NCI-H2107 (cell line): ENCODE measurements at places on chromosomes 12 and 14.

DNA sequence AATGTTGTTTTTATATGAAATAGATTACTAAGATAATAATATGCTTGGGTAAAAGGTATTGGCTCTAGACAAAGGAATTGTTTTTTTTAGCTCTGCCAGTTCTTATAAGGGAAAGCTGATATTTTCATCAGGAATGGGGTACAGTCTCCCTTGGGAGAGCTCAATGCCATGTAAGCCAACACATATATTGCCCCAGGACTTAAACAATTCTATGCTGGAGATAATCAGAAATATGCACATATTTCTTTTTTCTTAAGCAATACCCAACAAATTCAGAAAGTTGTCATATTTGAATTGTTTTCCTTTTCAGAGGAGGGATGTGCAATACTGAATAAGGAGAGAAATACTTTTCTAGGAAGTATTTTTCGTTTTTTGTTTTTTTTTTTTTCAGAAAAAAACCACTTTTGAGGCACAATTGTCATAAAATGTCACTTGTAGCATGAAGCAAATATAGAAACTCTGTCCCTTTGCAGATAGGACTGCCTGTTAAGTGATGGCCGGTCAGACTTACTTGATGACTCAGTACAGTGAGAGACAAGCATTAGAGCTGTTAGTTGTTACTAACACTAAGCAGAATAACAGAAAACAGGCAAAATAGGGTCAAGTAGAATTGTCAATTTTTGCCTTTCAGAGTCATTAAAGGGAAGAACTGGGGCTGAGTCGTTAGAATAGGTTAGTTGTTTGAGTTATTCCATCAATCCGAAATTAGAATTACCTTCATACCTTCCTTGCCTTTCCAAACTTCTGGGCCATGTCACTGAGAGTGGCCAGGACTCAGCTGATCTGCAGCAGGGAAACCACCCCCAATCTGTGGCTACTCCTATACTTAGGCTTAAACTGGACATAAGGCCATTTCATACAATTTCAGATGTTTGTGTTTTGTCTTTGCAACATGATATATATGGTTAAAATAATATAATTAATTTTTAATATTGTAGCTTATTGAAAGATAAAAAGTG, 168.1 kb downstream of the SLC38A4 start:
- no peak for DNase-seq

DNA sequence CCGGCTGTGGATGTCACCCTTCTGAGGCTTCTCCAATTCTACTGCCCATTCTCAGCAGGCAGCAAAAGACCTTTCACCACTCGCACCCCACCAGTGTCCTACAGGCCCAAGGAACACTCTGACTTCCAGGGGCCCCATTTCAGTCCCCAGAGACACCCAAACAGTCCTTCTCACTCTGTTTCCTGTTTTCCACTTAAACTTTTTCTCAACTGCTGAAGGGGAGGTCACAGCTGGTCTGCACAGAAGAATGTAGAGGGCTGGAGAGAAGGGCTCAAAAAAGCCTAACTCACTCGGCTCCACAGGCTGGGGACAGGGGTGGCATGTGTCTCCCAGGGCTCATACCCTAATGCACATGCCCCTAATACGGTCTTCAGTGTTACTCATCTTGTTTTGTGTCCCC, 4.2 kb upstream of the DTX1 start:
- DNase-seq, result no peak

DNA sequence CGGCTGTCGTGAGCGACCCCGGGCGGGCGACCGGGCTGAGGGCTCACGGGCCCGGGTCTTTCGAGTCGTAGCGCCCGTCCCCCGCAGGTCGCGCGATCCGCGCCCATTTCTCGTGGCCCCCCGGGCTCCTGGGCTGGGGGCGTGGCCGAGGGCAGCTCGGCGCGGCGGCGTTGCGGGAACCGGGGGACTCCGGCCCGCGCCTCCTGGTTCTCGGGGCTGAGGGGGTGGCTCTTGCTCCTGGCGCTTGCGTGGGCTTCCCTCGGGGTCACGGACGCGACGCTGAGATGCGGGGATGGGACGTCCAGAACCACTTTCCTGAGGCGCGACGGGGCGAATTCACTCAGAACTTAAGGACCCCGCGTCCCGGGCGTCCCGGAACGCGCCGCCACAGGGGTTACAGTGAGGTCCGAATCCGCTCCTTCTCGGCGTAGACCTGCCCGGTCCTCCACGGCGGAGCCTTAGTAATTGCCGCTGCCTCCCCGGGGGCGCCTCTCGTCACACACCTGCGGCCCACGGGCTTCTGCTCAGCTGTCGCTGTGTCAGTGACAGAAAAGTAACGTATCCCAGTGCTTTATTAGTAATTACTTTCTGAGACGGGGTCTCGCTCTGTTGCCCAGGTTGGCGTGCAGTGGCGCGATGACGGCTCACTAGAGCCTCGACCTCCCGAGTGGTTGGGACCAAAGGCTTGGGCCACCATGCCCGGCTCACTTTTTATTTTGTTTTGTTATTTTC, 606 bp downstream of the EP400 start:
- peak; percentile 13 for DNase-seq

DNA sequence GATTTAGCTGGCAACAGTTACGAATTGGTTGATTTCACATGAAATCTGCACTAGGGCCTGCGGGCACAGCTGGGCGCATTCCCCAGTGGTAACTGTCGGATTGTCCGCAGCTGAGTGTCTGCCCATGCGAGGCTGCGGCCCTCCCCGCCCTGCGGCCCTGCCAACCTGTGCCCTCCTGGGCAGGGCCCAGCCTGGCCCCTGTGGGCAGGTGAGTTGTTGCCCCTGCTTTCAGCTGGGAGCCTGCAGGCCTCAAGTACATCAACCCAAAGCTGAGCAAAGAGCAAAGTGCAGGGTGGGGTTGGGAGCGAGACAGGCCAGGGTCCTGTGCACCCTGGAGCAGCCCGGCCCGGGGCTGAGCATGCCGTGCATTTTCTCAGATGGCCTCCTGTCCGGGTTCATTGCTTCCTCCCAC, 89.1 kb downstream of the ADGRD1 start:
- DNase-seq, result no peak

- DNase-seq, result no peak
These were observed 203.3 kb upstream of the CRY1 start for GRCh38 chr12:107296681-107297089.

- DNase-seq, result no peak
These were observed 904 bp upstream of the PAPOLA start for GRCh38 chr14:96501217-96501739.

- DNase-seq, result no peak
These were observed 69.3 kb downstream of the NOC4L start for GRCh38 chr12:132213359-132214160.

GRCh38 chr14:65134651-65135579, 32.6 kb upstream of the MAX start:
- DNase-seq, result no peak

GRCh38 chr14:93893661-93894261, 33.4 kb upstream of the FAM181A start:
- no peak for DNase-seq

GRCh38 chr12:85280165-85280983, at the start of gene ALX1:
TSS of gene ALX1 (plus strand) at chr12:85280220. CDS start at chr12:85280262, 42 bp downstream.
- DNase-seq, result no peak

DNA sequence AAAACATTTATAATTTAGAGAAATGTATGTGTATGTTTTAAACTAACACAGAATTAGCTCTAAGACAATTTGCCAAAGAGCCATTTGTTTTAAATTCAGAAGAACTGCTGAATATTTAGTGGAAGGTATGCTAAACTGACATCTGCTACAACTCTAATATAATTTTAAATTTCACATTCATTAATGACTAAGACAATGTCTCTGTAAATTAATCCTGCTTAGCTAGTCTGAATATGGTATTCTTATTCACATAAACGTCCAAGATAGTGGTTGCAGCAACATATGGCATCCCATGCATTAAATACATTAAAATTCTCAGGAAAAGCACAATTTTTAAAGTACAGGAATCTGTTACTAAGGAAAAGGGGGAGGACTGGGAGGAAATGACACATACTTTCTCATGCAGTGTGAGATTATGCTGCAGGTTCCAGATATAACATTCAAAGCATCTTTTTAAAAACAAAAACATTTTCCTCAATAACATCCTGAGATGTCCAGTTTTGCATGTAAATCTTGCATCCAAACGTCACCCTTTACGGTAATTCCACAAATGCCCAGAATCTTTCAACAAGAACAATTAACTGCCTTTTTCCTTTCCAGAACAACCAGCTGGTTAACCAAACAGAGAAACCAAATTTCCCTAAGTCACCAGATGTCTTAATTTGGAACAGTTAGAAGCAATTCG, 26.9 kb downstream of the WDR89 start:
- no peak for DNase-seq

- no peak for DNase-seq
These were observed 118.2 kb downstream of the ZFP36L1 start for GRCh38 chr14:68674538-68675232.

DNA sequence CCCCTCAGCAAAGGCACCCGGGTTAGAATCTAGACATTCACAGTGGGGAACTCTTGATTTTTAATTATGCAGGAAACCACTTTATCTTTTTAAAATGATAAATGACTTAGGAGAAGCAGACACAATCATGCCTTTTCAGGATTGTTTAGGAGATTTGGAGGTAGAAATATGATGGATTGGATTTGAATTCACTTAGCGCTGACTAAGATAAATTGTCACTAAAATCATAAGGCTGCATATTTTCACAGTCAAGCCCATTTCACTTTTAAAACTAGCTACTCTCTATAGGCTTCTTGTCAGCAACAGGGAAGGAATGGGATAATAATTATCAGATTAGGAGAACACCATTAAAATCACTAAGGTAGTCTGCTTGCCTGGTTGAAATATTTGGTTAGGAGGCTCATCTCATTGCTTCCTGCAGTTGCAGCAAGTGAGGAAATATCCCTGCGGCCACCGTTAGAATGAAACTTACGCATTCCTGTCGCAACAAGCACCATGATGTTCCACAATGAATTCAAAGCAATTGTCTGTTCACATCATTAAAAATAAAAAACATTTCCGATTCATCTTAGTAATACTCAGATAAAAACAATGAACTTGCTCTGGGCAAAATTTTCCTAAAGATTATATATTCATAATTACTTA, 31.9 kb downstream of the DACT1 start:
- DNase-seq, result no peak

- DNase-seq, result no peak
These were observed 9.4 kb downstream of the ERP27 start for GRCh38 chr12:14928931-14929330.

- no peak for DNase-seq
These were observed 25.4 kb downstream of the BCL11B start for GRCh38 chr14:99246536-99247097.

GRCh38 chr14:60656686-60657455, 7.6 kb upstream of the SIX1 start:
- peak; percentile 89 for DNase-seq

GRCh38 chr12:62123721-62124203, 136.4 kb upstream of the USP15 start:
- no peak for DNase-seq

GRCh38 chr12:20757-21156, 45.8 kb upstream of the IQSEC3 start:
- DNase-seq, result no peak

- no peak for DNase-seq
These were observed 217.0 kb downstream of the SLC41A2 start for GRCh38 chr12:104741077-104741476.

DNA sequence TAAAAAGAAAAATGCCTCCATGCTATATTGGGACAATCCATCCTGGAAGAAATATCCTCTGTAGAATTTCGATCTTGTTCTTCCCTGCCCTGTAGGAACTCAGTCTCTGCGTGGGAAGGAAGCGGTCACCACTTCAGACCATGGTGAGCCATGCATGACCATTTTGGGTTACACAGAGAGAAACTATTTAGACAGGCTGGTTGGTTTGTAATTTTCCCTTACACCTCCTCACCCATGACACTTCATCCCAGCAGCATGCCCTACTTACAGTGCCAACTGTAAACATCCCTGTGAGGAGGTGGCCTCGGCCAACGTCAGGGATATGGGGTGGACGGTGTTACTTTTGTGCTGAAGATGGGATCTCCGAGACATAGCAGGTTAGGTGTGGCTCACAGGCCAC, 121.4 kb downstream of the SMOC1 start:
- no peak for DNase-seq

GRCh38 chr14:50389668-50390441, 6.8 kb downstream of the CDKL1 start:
- DNase-seq, result no peak

- peak; percentile 90 for DNase-seq
These were observed 115.7 kb downstream of the BEGAIN start for GRCh38 chr14:100471441-100472093.

DNA sequence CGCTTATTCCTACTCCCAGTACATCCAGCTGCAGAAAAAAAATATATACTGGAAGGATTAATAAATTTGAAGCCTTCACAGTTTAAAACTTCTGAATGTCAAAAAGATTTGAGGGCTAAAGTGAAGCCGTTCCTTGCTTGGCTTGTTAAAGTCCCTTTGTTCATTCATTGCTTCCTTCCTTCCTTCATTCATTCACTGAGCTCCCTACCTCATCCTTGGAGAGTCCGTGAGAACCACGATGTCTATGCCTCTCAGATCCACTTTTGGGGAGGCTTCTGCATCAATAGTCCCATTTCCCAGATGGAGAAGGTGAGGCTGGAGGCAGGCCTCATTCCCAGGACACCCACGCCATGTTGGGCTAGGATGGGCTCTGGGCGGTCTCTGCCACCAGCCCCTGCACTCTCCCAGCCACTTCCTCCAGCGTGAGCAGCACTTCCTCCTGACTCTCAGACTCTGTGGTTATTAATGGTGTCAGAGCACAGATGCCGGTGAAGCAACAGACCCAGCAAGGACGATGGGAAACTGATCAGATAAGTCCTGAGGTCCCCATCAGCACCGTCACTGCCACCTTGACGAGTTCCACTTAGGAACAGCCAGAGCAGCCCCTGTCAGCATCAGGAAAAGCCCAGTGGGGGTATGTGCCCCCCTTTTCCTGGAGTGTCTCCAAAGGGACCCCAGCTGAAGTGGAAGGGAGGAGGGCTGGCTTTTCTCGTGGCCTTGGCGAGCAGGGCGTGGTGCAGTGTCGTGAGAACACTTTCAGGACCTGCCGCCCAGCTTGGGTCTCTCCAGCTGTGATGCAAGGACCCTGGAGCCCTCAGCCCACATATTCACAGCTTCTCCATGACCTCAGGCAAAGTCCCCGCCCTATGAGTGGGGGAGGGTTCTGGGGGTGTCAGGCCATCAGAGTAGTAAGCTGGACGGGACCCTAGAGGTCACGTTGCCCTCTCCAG, 21.2 kb downstream of the ASB2 start:
- no peak for DNase-seq

DNA sequence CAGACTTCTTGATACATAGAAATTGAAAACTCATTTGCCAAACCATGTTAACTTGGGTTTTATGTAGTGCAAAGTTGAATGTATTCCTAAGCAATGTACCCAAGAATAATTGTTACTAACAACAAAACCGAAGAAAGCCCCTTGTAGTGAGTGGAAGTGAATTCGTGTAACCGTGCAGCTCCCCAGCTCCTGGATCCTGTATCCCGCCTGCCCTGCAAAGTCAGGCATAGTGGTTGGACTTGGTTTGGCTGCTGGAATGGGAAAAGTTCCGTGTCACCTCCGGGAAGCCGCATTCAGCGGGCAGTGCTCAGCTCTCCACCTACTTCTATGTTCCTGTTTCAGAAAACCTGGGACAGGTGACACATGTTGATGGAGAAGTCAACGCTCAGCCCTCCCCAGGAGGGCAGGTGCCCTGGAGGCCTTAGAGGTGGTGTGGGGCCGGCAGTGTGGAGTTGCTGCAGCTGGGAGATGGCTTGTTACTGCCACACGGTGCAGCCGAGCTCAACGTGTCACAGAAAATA, 29.2 kb upstream of the C14orf180 start:
- no peak for DNase-seq

- DNase-seq, result no peak
These were observed 172.7 kb upstream of the CNOT2 start for GRCh38 chr12:70070494-70071007.
